ENCODE measurements at places on chromosomes 5 and 9.

GRCh38 chr9:128929560-128929959 is 8.8 kb downstream of the PHYHD1 start:
- no peak for DNase-seq

DNA sequence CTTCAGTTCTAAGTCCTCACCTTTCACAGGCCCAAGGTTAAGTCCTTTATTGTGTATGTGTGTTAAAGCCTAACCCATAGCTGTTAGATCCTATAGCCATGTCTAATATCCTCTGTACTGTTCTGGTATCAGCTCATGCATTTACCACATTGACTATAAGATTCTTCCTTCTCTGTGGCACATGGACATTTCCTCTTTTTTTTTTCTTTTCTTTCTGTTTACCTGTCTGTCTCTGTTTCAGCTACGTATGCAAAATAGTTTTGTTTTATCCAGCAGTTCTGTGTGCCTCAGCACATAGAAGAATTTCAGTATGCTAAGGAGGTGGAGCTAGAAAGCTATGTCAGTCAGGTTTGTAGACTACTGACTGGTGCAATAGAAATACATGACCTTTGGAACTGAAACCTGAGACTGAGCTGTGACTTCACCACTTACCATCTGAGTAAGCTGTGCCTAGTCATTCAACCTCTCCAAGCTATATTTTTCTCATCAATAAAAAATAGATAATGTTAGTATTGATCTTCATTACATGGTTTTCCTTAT is 155.6 kb upstream of the VLDLR start:
- no peak for DNase-seq

- DNase-seq, result no peak
Measured at GRCh38 chr5:61416420-61416819, 84.4 kb downstream of the ZSWIM6 start.

DNA sequence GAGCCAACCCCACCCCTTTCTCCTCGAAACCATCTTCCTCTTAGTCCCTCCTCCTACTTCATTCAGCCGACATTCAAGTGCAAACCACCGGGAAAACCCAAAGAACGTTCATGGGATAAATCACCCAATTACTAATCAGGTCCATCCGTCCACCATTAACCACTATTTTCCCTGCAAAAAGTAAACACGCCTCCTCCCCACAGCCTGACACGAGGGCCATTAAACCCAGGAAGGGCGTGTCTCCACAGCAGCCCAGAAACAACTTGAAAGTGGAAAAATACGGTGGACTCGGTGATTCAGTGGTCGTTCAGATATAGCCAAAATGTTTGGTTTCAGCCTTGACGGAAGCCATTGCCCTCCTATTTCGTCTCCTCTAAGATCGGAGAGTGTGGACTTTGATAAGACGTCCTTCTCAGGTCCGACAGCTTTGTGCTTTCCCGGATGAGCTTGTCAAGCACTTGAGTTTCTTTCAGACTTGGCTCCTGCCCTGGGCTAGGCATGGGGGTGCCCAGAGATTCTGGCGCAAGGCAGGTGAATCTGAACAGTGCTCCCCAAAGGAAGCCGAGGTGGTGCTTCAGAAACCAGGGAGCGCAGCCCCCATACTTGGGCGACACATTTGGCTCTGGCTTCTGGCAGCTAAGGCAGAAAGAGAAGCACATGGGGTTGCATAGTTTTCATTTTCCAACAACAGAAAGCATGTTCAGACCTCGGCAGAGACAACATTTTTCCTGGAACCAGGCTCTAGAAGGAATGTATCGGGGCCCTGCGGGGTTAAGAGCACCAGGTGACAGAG is 56.6 kb downstream of the SMIM23 start:
- no peak for DNase-seq

GRCh38 chr9:137511758-137512463 is 38.3 kb downstream of the PNPLA7 start:
- no peak for DNase-seq

GRCh38 chr5:146213210-146213826 is 9.9 kb downstream of the RBM27 start:
- DNase-seq, result no peak

GRCh38 chr5:2399096-2399495 is 352.4 kb downstream of the IRX2 start:
- no peak for DNase-seq

DNA sequence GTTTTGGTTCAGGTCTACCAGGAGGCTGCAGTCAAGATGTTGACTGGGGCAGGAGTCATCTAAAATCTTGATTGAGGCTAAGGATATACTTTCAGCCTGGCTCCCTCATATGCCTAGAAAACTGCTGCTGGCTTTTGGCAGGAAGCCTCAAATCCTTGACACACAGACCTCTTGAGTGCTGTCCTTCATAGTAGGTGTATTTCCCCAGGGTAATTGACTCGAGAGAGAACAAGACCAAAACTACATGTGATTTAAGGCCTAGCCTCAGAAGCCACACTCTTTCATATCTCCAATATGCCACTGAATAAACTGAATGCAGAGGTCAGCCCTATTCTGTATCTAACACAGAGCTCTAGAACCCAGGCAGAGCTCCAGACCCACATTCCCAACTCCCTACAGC is 402.3 kb upstream of the ADAMTS16 start:
- no peak for DNase-seq

- DNase-seq, result no peak
Measured at GRCh38 chr9:121826711-121827110, 175.3 kb downstream of the DAB2IP start.

DNA sequence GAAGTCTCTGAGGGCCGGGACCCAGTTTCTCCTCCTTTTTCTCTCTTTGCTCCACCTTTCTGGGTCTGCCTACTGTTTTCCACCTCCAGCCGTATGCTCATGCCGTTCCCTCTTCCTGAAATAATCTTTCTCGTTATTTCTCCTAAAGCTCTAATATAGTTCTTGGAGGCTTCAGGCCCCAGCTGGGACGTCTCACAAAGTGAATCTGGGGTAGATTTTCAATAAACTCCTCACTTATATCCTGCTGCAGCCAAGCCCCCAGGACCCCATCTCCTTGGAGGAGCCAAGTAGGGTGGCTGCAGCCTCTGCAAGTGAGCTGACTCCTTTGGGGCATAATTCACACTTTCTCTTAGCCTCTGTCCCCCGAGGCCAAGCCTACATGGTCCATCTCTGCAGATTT is 14.2 kb upstream of the CRB2 start:
- no peak for DNase-seq

DNA sequence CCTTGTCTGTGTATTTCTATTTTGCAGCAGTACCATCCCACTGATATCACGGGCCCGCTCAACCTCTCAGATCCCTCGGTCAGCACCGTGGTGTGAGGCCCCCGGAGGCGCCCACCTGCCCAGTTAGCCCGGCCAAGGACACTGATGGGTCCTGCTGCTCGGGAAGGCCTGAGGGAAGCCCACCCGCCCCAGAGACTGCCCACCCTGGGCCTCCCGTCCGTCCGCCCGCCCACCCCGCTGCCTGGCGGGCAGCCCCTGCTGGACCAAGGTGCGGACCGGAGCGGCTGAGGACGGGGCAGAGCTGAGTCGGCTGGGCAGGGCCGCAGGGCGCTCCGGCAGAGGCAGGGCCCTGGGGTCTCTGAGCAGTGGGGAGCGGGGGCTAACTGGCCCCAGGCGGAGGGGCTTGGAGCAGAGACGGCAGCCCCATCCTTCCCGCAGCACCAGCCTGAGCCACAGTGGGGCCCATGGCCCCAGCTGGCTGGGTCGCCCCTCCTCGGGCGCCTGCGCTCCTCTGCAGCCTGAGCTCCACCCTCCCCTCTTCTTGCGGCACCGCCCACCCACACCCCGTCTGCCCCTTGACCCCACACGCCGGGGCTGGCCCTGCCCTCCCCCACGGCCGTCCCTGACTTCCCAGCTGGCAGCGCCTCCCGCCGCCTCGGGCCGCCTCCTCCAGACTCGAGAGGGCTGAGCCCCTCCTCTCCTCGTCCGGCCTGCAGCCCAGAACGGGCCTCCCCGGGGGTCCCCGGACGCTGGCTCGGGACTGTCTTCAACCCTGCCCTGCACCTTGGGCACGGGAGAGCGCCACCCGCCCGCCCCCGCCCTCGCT is 1.9 kb downstream of the LRRC26 start:
- no peak for DNase-seq

GRCh38 chr9:33289496-33289895 is 820 bp upstream of the NFX1 start:
- peak; percentile 23 for DNase-seq

DNA sequence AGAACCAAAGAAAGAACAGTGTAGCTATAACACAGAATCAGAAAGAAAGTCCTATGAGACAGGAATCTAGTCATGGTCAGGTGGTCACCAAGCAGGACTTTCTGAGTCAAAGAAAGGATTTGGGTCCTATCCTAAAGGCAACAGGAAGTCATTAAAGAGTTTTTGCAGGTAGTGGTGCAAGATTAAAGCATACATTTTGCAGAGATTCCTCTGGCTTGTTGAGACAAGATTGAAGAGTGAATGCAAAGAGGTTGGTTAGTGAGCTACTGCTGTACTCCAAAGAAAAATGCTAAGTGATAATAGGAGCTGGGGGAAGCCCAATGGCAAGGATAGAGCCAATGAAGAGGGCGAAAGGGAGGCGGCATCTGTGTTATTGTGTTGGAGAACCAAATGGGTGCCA is 300.5 kb upstream of the KIF2A start:
- no peak for DNase-seq

GRCh38 chr5:148070621-148071020 is 6.8 kb downstream of the SPINK5 start:
- no peak for DNase-seq

DNA sequence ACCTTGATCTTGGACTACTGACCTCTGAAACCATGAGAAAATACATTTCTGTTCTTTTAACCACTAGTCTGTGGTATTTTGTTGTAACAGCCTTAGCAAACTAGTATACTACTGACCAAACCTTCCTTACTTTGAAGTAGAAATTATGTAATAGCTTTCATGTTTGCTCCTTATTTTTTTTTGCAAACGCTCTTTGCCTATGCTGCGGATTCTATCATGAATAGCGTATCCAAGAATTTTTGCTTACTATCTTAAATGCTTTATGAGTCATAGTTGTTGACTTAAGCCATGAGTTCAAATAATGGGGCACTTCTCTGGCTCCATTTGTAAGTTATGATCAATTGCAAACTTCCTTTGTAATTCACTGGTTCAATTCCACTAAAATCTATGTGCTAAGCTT is 154.8 kb upstream of the CYLC2 start:
- no peak for DNase-seq

DNA sequence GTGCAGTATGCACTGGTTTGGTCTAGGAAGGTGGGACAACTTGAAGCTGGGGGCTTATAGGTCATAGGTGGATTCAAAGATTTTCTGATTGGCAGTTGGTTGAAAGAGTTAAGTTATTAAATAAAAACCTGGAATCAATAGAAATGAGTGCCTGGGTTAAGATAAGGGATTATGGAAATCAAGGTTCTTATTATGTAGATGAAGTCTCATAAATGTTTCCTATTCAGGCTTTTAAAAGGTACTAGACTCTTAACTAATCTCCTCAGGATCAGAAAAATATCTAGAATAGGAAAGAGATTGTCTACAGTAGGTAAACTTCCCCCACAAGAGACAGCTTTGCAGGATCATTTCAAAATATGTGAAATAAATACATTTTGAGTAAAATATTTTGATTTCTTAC is 163.3 kb upstream of the FBN2 start:
- no peak for DNase-seq

- DNase-seq, result no peak
Measured at GRCh38 chr5:10762776-10763500, 1.9 kb upstream of the DAP start.

DNA sequence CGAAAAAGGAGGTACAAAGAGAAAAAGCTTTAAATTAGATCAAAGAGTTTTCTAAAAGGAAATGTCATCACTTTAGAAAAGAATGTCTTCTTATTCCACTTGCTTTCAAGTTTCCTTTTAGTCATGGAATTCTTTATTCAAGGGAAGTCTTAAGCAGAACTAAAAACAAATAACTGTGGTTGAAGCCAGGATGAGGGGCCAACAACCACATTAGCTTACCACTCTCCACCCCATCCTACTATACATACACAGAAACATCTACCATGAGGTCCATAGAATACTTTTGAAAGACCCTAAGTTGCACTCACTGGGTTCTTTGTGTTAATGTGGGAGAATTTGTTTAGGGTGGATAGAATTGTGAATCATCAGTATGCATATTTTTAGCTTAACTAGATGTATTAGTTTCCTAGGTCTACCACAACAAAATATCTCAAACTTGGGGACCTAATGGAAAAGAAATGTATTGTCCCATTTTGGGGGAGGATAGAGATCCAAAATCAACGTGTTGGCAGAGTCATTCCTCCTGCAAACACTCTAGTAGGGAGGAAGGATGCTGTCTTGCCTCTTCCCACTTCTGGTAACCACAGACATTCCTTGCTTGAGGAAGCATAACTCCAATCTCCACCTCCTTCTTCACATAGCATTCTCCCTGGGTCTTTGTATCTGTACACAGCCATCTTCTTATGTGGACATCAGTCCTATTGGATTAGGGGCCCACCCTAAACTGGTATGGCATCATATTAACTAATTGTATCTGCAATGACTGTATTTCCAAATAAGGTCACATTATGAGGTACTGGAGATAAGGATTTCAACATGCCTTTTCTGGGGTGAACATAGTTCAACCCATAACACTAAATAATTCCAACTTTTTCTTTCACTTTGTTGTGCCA is 239.4 kb downstream of the LURAP1L start:
- no peak for DNase-seq

- peak; percentile 66 for DNase-seq
Measured at GRCh38 chr9:69919461-69920061, 98.9 kb downstream of the CFAP95 start.

DNA sequence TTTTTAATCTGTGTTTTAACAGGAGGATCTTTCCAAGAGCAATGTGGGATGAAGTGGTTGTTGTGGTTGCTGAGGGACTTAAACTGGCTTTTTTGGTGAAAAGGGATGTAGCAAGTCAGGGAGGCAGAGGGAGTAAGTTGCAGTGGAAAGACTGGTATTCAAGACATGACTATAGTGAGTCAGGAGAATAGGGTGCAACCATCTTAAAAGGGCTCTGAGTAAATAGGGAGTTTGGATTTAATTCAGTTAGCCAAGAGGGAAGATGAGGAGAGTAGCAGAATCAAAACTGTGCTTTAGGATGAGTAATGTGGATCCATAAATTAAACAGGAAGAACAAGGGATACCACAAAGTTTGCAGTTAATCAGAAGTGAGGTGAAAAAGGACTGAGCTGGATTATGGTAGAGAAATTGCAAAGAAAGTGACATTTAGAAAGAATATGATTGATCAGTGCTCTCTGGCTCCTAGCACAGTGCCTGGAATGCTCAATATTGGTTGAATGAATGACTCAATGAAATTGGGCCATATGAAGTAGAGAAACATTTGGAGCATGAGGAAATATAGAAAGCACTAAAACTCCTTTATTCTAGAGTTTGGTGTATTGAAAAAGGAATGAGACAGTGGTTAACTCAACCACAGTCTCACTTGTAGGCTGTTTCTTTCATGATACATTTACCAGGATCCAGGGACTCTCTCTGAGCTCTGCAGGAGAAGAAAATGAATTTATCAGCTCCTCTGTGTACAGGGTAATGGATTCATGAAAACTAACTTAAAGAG is 5.1 kb downstream of the POLR3G start:
- DNase-seq, result no peak

DNA sequence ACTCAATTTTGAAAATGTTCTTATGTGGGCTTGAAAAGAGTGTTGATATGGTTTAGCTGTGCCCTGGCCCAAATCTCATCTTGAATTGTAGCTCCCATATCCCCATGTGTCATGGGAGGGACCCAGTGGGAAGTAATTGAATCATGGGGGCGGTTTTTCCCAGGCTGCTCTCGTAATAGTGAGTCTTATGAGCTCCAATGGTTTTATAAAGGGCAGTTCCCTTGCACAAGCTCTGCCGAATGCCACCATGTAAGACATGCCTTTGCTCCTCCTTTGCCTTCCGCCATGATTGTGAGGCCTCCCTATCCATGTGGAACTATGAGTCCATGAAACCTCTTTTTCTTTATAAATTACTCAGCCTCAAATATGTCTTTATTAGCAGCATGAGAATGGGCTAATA is 71.0 kb downstream of the USP20 start:
- peak; percentile 62 for DNase-seq
